NCI-H748 treated with DMSO at 0.1 percent for 48 hours (cell line): ENCODE measurements at places on chromosomes 6 and 20.

DNA sequence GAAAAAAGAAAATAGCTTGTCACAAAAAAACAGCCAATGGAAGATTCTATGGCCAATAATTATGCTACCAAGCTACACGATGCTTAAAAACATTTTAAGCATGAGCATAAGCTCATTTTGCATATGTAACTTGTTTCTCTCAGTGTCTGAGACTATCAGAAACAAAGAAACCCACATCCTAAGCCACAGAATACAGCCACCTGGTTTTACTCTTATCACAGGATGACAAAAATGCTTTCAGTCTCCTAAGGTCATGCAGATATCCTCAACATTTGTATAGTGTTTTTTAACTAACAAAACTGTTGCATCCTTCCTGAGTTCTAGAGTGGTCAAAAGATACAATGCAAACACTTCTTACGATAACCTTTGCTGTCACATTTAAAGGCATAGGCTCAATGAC, 172.1 kb upstream of the RUNX2 start:
- no peak for DNase-seq

DNA sequence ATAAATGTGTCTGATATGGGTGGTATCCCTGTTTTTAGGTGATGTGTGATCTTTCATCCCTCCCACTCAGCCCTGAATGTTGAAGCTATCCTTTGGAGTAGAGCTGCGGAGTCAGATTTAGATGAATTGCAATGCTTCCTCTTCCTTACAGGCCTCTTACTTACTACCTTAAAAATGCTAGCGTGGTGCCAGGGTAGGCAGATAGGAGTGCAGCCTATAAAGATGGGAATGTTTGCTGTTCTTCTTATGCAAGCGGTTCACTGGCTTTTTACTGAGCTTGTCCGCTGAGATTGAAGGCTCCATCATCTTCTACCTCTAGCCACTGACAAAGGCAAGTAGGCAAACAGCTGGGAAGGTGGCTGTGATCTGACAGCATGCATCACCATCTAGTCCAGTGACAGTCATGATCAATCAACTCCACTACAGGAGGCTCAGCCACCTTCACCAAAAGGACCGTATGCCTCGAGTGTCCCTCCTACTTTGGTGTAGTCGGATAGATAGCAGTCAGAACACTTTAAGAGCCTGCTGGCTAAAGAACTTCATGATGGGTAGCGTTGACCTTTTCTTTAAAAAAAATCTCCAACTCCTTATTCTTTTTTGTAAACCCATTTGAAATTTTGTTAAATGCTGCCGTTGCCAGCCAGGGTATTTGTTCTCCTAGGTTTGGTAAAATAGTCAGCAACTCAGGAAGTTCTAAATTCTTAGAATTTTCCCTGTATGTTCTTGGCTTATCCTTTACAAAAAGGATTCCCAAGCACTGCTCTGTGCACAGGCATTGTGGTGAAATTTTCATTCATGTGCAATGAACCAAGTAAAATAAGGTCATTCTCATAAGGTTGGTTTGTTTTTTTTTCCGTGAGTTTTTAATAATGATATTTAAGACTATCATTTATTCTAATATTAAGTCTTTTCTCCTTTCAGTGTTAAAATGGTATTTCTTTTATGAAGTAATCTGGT, 169.6 kb downstream of the MTHFD1L start:
- no peak for DNase-seq

GRCh38 chr20:12198281-12198680, 280.6 kb downstream of the BTBD3 start:
- DNase-seq: no peak

DNA sequence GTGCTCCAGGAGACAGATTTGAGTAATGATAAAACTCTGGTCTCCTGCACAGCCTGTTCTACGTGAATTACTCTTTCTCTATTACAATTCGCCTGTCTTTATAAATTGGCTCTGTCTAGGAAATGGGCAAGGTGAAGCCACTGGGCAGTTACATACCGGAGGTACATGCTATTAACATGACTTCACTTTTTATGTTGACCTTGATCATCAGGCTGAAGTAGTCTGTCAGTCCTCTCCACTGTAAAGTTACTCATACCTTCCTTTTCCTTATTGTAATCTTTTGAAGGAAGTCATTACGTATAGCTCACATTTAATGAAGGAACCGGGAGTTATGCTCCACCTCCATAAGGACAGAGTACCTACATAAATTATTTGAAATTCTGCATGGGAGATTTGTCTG, 19.9 kb upstream of the KHDC1 start:
- DNase-seq: no peak

DNA sequence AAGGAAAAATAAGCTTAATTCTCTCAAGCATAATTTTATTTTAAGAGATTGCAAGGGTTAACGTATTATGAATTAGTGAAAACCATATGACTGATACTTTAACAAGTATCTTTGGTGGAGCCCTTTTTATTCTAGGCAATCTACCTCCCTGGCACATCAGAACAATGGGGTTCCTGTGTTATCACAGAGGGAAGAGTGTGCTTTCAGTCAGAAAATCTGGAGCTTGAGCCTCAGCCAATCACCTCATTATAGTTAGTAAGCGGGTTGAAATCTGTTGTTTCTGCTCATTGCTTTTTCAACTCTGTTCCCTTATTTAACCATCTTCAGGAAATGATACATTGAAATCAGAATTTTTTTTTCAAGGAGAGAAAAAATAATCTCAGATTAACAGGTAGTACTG, 391 bp downstream of the ADGRF1 start:
- DNase-seq: no peak
